ENCODE measurements at places on chromosomes 5 and 9.

GRCh38 chr5:175712681-175713085, 54.8 kb downstream of the HRH2 start:
- no peak for DNase-seq

GRCh38 chr9:92961627-92962302, 14.4 kb downstream of the FGD3 start:
- no peak for DNase-seq

DNA sequence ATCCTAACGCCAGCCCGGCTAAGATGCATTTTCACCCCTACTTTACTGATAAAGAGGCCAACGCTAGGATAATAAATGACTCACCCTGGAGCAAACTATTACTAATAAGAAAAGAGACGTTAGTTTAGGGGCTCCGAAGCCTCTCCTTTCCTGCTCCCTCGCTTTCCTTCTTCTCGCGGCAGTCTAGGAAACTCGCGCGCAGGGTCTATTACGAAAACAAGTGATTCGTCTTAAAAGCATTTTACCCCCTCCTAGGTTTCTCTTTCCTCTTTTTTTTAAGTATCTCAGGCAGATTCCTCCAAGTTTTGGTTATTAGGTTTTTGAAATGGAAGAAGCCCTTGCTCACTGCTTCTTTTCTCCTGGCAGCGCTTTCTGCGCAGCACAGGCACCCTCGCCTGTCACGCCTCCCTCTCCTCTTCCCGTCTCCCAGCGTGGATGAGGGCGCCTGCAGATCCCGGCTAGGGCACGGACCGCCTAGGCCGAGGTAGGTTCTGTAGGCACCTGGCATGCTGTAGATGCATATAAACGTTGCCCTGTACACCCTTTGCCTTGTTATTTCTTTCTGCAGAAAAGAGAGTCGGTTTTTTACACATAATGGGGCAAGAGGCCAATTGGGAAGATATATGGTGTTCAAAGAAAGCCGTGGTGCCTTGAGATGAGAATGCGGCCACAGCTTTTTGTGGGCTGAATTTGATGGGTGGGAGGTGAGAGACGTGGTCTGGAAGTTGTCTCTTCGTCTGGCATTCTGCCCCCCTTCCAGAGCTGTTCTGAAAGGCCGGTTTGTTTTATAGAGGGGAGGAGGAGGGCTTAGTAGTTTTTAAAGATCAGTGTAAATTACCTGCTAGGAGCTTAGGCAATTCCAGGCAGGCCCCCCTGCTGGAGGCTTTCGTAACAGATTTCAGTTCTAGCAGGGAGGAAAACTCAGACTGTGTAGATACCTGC, 983 bp downstream of the GCNT1 start:
- peak; percentile 58 for DNase-seq

DNA sequence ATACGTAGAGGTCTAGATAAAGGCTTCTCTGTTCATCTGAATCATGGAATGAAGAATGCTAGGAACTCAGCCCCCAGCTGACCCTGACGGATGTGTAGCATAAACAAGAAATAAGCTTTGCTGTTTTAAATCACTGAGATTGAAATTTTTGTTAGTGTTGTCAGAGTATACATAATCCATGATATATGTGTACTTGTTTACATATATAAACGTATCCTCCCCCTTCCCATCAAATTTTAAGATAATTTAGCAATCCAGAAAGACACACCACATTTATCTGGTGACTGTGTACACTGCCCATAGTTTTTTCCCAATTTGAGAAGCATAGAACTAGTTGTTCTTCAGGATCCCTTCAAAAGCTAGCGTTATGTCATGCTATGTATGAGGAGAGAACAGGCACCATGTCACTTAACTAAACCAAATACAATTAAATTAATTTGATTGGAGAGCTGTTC, 80.8 kb upstream of the OSMR start:
- DNase-seq, result no peak

- DNase-seq, result peak; percentile 90
Observed at GRCh38 chr5:160959804-160960203, 107.8 kb upstream of the ATP10B start.

DNA sequence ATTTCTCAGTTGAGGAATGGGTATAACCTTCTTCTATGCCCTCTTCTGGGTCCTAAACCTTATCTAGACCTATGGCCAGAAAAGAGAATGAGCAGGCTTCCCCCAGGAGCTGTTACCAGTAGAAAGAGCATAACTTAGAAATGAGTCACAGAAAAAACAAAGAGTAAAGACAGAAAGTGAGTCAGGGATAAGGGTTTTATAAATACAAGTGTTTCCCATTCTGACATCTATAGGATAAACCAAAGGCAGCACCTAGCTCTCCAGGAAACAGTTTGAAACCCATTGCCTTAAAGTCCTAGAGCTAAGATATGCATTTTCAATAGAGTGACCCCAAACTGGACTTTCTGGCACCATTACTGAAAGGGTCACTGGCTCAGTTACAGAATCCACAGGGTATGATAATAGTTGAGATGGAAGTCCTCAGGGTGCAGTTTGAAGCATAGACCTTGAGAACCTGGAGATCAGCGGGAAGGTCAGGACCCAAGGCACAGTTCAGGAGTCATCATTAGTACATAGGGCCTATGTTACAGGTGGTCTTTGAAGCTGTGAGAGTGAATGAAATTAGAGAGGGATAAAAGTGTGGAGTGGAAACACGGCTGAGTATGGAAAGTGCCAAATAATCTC, 42.7 kb upstream of the LIFR start:
- DNase-seq, result no peak

GRCh38 chr9:73824671-73825070, 672.5 kb upstream of the RORB start:
- DNase-seq, result no peak

DNA sequence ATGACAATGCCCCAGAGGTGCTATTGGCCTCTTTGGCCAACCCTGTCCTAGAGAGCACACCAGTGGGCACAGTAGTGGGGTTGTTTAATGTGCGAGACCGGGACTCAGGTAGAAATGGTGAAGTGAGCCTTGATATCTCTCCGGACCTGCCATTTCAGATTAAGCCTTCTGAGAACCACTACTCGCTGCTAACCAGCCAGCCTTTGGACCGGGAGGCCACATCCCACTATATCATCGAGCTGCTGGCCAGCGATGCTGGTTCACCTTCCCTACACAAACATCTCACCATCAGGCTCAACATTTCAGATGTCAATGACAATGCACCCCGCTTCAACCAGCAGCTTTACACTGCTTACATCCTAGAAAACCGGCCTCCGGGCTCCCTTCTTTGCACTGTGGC, 1.4 kb downstream of the PCDHGC5 start:
- DNase-seq, result no peak

- DNase-seq, result no peak
Observed at GRCh38 chr5:59198832-59199231, 616.0 kb downstream of the RAB3C start.

DNA sequence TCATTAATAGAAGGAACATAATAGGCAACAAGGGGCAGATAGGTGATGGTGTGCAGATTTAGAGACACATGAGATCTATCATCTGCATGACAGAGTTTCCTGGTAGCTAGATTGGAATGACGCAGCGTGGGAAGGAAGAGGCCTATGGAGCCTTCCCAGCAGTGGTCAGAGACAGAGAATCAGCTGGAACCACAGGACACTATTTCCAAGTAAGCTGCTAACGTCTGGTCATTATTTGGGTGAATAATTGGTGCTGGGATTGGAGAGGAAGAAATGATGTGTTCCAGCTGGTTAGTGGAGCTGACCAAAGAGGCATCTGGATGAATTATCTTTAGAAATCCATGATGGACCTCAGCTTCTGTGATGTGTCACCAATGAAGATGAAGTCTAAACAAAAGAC, 91.2 kb upstream of the PRR16 start:
- no peak for DNase-seq

GRCh38 chr5:127746756-127747155, 43.6 kb downstream of the CCDC192 start:
- DNase-seq, result peak; percentile 57

GRCh38 chr5:14101922-14102321, 41.2 kb upstream of the TRIO start:
- no peak for DNase-seq

GRCh38 chr5:132134384-132134783, 60.8 kb downstream of the CSF2 start:
- DNase-seq, result peak; percentile 28

GRCh38 chr5:154367101-154367500, 78.7 kb upstream of the SAP30L start:
- no peak for DNase-seq

DNA sequence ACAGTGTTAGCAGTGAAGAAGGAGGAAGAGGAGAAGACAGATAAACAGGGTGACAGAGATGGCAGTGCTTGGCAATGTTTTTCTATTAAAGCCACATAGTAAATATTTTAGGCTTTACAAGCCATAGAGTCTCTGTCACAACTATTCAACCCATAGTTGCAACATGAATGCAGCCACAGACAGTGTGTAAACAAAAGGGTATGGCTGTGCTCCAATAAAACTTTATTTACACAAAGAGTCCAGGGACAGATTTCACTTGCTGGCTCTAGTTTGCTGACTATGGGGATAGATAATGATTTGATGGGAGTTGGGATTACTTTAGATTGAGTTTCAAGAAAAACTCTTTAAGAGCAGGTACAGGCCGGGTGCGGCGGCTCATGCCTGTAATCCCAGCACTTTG, 224.8 kb upstream of the SEMA6A start:
- DNase-seq, result no peak
